A673 (cell line): ENCODE measurements at places on chromosomes 1 and 21. TPM values are rescaled to one million over a fixed set of nuclear protein-coding genes. Genes with fewer than 3 reads are reported as not detected.

The RGS1 gene
- total RNA-seq = 0.28 TPM in 1 of 2 replicates, not detected in the other

The HAO2 gene
- not detected in 2 replicates for total RNA-seq

The LIPI gene
- total RNA-seq = 123 and 138 TPM in 2 replicates

The HEYL gene
- total RNA-seq = 0.77 and 1.3 TPM in 2 replicates

The SLC5A9 gene
- not detected in 2 replicates for total RNA-seq

The NBPF6 gene
- not detected in 2 replicates for total RNA-seq

The SV2A gene
- 33.1 and 35.4 TPM in 2 replicates for total RNA-seq

The ELAPOR1 gene
- total RNA-seq = 0.17 and 0.24 TPM in 2 replicates

The DCDC2B gene
- total RNA-seq = not detected in 2 replicates

The APCS gene
- total RNA-seq = not detected in 2 replicates

The GRIK3 gene
- 0.17 TPM in 1 of 2 replicates, not detected in the other for total RNA-seq

The MPL gene
- total RNA-seq = not detected in 2 replicates

The MYBPH gene
- total RNA-seq = not detected in 2 replicates

The CCDC27 gene
- total RNA-seq = not detected in 2 replicates

The ACTA1 gene
- total RNA-seq = not detected in 2 replicates

The OR2L8 gene
- total RNA-seq = not detected in 2 replicates

The AMY1C gene
- total RNA-seq = not detected in 2 replicates

The GFI1 gene
- total RNA-seq = 0.42 and 0.52 TPM in 2 replicates

The AMY1B gene
- not detected in 2 replicates for total RNA-seq

The TNFRSF14 gene
- total RNA-seq = 4.6 and 7.6 TPM in 2 replicates
